Activated effector memory CD4-positive, alpha-beta T cell treated with Interleukin-2 at 50 U/mL for 16 hours (primary cell): ENCODE measurements at places on chromosomes 13 and 19.
A peak's percentile ranks its signal among the peaks of the same experiment; 100 is the strongest.

- no peak for DNase-seq
Measured at GRCh38 chr13:110276553-110276950, 30.4 kb downstream of the COL4A1 start.

DNA sequence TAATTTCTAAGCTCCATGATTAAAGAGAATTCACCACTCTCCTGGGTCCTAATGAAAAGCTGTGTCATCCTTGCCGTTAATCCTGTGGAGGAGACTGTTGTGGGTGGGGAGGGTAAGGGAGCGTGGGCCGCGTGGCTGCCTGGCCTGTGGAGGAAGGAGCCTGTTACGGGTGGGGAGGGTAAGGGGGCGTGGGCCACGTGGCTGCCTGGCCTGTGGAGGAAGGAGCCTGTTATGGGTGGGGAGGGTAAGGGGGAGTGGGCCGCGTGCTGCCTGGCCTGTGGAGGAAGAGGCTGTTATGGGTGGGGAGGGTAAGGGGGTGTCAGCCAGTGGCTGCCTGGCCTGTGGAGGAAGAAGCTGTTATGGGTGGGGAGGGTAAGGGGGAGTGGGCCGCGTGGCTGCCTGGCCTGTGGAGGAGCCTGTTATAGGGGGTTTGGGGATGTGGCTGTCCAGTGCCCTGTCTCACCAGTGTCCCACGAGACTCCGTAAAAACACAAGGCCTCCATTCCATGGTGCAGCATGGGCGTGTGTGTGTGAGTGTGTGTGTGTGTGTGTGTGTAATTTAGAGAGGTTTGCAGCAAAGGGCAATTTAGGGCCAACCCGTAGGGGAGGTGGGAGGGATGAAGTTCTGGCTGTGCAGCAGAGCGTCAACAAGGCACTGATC is 15.6 kb upstream of the DCUN1D2 start:
- no peak for DNase-seq

DNA sequence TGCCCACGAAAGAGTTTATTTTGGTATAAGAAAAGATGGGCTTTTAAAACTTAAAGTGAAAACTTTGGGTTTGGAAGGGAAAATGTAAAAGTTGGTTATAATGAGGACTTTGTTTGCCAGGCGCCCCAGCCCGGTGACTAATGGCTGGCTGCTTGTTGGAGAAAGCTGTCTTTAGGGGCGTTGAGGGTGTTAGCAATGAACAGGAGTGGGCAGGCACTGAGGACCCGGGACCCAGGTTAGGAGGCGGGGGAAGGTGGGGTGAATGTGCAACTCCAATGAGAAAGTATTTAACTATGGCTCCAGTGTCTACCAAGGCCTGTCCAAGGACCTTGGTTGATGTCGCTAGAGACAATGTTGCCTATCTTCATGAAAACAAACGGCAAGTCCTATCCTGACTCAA is 118.6 kb downstream of the ZNF536 start:
- no peak for DNase-seq

DNA sequence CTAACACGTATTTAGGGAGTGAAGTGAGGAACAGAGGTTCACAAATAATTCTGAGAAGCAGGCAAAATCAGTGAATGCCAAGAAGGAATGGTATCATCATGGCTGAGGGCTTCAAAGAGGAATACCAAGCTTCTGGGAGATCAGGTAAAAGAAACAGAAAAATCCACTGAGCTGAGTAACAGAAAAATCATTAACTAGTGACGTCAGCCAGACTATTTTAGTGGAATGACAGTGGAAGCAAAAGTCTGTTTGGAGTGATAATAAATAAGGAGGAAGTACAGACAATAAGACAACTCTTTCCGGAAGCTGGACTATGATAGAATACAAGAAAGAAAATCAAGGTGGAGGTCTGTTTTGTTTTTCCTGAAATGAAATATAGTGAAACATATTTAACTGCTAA is 83.5 kb downstream of the SACS start:
- DNase-seq, result no peak

GRCh38 chr13:41004875-41005693 is 14.0 kb downstream of the ELF1 start:
- no peak for DNase-seq

DNA sequence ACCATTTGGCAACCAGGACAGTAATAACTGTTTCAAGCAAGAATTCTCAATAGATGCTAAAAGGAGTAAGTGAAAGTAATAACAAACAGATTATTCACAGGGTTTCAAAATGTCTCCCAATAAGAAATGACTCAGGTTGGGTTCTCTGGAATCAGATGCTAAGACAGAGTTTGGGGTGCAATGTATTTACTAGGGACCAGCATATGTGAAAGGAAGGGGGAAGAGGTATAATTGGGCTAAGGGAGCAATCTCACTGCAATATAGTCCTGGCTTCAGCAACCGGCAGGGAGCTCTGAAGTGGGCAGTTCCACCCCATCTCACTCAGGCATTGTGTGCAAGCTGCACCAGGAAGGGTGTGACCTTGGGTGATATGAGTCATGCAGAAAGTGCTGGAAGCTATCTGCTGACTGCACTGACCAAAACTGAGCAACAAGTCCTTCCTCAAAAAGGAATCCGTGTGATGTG is 23.4 kb downstream of the ZDHHC20 start:
- DNase-seq, result peak; percentile 41
